Vagina (tissue), 2 donors: ENCODE measurements at places on chromosomes 1 and 21. TPM values are rescaled to one million over a fixed set of nuclear protein-coding genes. Genes with fewer than 3 reads are reported as not detected.
A peak's percentile ranks its signal among the peaks of the same experiment; 100 is the strongest.

GRCh38 chr1:75969550-75969949 lies 37.3 kb upstream of the ASB17 start:
- H3K27me3 ChIP-seq = no peaks in the 10 kb centered on the region
- no peaks in the 10 kb centered on the region for H3K36me3 ChIP-seq
- no peak overlapping the region for H3K27ac ChIP-seq

- no peaks in the 10 kb centered on the region for H3K36me3 ChIP-seq
- no peak overlapping the region for H3K27ac ChIP-seq
- H3K27me3 ChIP-seq = no peaks in the 10 kb centered on the region
- no peak for DNase-seq
- no peak overlapping the region for H3K4me3 ChIP-seq
Observed at GRCh38 chr1:1876335-1876930, 14.5 kb downstream of the GNB1 start.

- H3K36me3 ChIP-seq = peaks cover 7% of the 10 kb centered on the region
- H3K4me1 ChIP-seq = peaks cover 8% of the 10 kb centered on the region
- no peak for DNase-seq
- no peak overlapping the region for H3K4me3 ChIP-seq
- no peaks in the 10 kb centered on the region for H3K27me3 ChIP-seq
Observed at GRCh38 chr21:26833011-26833410, 12.2 kb downstream of the ADAMTS1 start.

DNA sequence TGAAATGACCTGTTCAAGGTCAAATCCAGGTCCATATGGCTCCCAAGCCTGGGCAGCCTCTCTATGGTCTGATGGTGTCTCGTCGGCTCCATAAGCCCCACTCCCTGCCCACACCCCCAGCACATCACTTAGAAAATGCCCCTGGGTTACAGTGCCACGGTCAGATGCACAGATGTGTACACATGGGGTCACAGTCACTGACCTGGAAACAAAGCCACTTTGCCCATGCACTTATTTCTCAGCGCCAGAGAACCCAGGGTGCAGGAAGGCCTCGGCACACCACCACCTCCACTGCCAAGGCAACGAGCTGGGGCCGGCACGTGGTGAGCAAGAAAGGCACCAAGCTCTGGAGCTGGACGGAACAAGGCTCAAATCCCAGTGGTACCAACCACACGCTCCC lies 24.7 kb downstream of the IFFO2 start:
- no peak overlapping the region for H3K27ac ChIP-seq
- H3K4me3 ChIP-seq = no peak overlapping the region
- no peak for DNase-seq
- no peaks in the 10 kb centered on the region for H3K27me3 ChIP-seq
- H3K4me1 ChIP-seq = peaks cover 59% of the 10 kb centered on the region

DNA sequence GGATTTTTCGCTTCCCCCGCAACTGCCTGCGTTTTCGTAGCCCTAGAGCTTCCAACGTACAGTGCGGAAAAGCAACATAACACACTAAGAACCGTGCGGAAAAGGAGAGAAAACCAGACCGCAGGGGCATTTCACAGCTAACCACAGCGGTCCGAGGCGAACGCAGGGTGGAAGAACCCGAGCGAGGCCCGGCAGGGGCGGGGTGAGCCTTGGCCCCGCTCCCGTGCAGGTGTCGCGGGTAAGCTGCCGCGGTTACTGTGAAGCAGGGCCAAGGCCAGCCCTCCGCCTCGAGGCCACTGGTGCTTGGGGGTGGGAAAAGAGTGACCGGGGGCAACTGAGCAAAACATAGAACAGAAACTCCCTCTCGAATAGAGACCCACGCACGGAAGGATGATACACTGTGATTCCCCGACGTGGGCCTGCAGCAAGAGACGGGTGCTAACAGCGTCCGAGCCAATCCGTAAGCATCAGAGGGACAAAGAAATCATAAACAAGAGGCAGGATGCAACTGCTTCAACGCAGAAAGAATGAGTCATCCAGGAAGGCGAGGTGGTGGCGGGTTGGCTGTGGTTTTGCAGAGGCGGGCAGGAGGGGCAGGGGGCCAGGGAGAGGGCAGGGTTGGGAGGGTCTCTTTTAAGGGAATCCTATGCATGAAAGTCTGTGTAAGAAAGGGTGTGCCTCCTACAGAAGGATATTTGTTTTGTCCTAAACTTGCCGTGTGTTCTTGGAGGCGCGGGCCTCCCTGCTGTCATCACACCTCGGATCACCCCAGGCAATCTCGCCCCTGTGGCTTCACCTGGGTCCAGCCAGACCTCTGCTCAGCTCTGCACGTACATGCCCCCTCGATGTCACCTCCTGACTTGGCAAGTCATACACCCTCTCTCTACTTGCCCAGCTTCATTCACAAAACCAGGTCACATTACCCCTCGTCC lies 7.3 kb downstream of the GNG4 start:
- H3K27ac ChIP-seq = no peak overlapping the region
- DNase-seq = peak; percentile 42
- no peak overlapping the region for H3K4me3 ChIP-seq
- no peaks in the 10 kb centered on the region for H3K36me3 ChIP-seq
- no peaks in the 10 kb centered on the region for H3K27me3 ChIP-seq

DNA sequence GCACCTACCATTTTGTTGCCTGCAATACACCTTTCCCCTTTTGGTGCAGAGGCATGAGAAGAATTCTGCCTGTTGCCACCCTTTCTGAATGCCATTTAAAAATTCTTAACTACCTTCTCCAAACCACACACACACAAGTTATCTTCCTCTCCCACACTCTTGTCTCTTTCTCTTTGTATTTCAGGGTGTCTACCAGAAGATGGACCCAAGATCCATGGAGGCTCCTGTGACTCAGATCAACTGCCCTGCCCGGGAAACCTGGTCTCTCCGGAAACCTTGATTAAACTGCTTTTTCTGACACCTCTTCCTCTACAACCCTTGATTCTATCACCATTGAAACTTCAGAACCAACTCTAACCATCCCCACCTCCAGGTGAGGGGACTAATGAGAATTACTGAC lies 2.4 kb upstream of the TARS2 start:
- no peak for DNase-seq
- H3K4me1 ChIP-seq = peaks cover 10% of the 10 kb centered on the region
- no peak overlapping the region for H3K27ac ChIP-seq
- no peak overlapping the region for H3K4me3 ChIP-seq
- no peaks in the 10 kb centered on the region for H3K27me3 ChIP-seq

DNA sequence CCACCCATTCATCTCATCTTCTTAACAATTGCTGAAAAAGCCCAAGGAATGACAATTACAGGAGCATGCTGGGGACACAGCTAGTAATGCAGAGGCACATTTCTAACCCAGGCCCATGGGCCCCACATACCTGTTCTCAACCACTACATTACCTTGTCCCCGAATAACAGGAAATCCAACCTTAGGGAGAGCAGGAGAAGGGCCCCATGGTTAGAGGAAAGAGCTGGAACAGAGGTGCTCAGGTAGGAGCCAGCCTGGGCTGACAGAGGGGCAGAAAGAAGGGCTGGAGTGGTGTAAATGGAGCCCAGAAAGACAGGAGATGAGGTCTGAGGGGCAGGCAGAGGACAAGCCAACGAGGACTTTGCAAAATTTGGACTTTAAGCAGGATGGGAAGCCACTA lies 11.4 kb upstream of the S100A8 start:
- H3K4me1 ChIP-seq = no peaks in the 10 kb centered on the region
- DNase-seq = peak; percentile 34
- H3K27me3 ChIP-seq = no peaks in the 10 kb centered on the region
- H3K36me3 ChIP-seq = no peaks in the 10 kb centered on the region

- no peaks in the 10 kb centered on the region for H3K27me3 ChIP-seq
- no peak overlapping the region for H3K4me3 ChIP-seq
- H3K27ac ChIP-seq = no peak overlapping the region
- H3K4me1 ChIP-seq = no peaks in the 10 kb centered on the region
Observed at GRCh38 chr21:19833082-19833481, 1165.1 kb upstream of the NCAM2 start.

DNA sequence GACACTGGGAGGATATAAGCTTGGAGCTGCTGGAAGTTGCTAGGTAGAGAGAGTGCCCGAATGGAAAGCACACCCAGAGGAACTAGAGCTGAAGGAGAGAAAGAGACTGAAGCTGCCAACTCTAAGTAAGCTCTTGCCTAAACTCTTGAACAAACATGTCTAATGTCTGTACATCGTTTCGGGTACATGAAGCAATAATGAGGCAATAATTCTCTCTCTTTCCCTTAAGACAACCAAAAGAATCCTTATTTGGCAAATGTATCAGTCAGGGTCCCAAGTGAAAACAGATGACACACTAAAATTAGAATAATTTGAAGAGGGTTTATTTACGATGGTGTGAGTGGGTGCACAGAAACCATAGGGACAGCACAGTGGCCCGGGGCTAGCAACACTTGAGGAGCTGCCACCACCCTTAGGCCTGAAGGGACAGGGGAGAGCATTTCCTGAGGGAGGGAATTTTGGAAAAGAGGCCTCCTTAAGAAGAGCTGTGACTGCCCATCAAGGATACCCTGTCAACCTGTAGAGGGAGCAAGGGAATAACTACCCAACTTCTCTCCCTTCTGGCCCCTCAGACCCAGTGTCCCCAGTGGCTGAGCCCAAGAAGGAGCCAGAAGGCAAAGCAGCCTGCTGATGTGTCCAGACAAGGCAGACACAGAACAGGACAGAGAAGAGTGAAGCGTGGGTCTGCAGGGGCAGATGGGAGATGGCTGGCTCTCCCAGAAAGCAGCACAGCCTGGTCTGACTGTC lies 36.1 kb upstream of the KHDRBS1 start:
- H3K27ac ChIP-seq = peak overlapping the region; percentile 70
- peaks cover 19% of the 10 kb centered on the region for H3K4me1 ChIP-seq
- no peaks in the 10 kb centered on the region for H3K36me3 ChIP-seq
- DNase-seq = no peak
- no peak overlapping the region for H3K4me3 ChIP-seq

GRCh38 chr1:175479521-175480342 lies 263.7 kb downstream of the TNR start:
- no peaks in the 10 kb centered on the region for H3K36me3 ChIP-seq
- H3K4me3 ChIP-seq = no peak overlapping the region
- no peak for DNase-seq
- no peaks in the 10 kb centered on the region for H3K27me3 ChIP-seq

- H3K27me3 ChIP-seq = no peaks in the 10 kb centered on the region
- no peaks in the 10 kb centered on the region for H3K4me1 ChIP-seq
- no peak overlapping the region for H3K27ac ChIP-seq
Observed at GRCh38 chr1:78699813-78700212, 50.2 kb downstream of the IFI44 start.

DNA sequence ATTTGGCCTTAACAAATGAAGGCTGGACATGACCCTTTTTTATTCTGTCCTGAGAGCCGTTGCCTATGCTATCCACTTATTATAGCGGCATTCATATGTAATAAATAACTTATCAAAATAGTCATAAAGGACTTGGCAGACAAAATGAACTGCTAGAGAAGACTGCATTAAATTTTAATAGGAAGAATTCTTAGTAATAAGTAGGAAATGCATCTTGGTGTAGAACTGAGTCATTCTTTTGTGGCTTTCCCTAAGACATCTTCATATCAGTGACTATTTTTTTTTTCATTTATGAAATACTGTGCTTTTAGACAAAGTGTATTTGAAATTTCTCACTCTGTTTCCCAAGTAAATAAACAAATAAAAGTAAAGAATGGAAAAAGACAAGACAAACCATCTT lies 45.6 kb downstream of the PBX1 start:
- H3K27ac ChIP-seq = peak overlapping the region; percentile 34
- H3K27me3 ChIP-seq = no peaks in the 10 kb centered on the region
- no peak overlapping the region for H3K4me3 ChIP-seq
- peaks cover 98% of the 10 kb centered on the region for H3K4me1 ChIP-seq

DNA sequence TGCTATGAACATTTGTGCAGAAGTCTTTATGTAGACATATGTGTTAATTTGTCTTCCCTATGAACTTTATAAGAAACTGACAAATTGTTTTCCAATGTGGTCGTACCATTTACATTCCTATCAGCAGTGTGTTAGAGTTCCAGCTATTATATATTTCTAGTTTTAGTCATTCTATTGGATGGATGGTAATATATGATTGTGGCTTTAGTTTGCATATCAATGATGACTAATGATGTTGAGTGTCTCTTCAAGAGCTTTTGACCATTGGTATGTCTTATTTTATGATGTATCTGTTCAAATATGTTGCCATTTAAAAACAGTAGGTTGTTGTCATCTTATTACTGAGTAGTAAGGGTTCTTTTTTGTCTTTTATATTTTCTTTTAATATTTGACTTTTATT lies 16.2 kb upstream of the ZNF326 start:
- H3K27me3 ChIP-seq = no peaks in the 10 kb centered on the region
- no peak for DNase-seq
- H3K4me3 ChIP-seq = no peak overlapping the region

DNA sequence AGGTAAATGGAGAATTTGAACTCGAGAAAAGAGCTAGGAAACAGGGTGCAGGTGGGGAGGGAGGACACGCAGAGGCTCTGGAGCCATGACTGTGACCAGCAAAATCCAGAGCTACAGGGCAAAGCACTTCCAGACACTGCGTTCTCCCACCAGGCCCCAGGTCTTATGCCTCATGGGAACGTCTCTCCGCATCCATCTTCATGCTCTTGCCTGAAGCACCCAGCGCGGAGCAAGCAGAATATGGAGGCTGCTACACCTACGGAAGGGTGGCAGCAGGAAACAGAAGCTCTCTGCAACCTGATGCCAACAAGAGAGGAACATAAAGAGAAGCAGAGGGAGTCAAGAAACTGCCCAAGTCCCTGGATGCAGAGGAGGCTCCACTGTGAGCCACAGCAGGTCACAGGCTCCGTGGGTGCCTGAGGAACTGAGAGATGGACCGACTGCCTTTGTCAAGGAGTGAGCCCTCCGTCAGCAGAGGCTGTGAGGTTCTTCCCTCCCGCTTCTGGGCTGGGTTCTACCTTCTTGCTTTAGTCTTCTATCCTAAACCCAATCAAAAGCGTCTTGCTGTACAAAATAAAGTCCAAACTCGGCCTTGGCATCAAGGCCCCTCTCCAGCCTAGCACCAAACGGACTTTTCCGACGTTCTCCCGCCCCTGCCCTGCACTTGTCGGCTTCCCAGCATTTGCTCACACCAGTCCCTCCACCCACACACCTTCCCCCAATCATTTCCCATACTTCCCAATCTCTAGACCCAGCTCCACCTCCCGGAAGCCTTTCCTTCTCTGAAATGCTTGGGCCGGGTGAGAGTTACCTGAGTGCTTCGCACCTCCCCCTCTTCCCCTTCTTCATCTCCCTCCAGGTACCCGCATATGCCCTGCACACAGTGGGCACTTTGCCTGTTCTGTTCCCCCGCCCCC lies 930 bp downstream of the DHCR24 start:
- no peak for DNase-seq
- H3K27ac ChIP-seq = peak overlapping the region; percentile 61
- peaks cover 33% of the 10 kb centered on the region for H3K4me1 ChIP-seq
- peak overlapping the region; percentile 54 for H3K4me3 ChIP-seq
- no peaks in the 10 kb centered on the region for H3K36me3 ChIP-seq

- no peaks in the 10 kb centered on the region for H3K27me3 ChIP-seq
- no peaks in the 10 kb centered on the region for H3K4me1 ChIP-seq
- H3K27ac ChIP-seq = no peak overlapping the region
- DNase-seq = no peak
- H3K36me3 ChIP-seq = no peaks in the 10 kb centered on the region
Observed at GRCh38 chr1:30135698-30136097, 587.7 kb downstream of the MATN1 start.

The HMCN1 gene
- total RNA-seq = 10.6 TPM

The RGS4 gene
- total RNA-seq = 6.9 TPM

The WNT2B gene
- total RNA-seq = 16.0 TPM

The DUSP10 gene
- 4.7 TPM for total RNA-seq

The DNTTIP2 gene
- 23.6 TPM for total RNA-seq

The KPRP gene
- total RNA-seq = 1.2 TPM
